Esophagus muscularis mucosa (tissue), 4 donors: ENCODE measurements at places on chromosomes 1 and 21.

GRCh38 chr1:2546515-2547209, 9.5 kb upstream of the TNFRSF14 start:
- DNase-seq = peak; percentile 96

- DNase-seq = no peak
Measured at GRCh38 chr1:247102381-247102780, 1.8 kb downstream of the ZNF669 start.

- DNase-seq = no peak
Measured at GRCh38 chr1:41379738-41380130, 18.5 kb downstream of the FOXO6 start.

- DNase-seq = no peak
Measured at GRCh38 chr1:200849430-200849829, 23.4 kb upstream of the GPR25 start.

DNA sequence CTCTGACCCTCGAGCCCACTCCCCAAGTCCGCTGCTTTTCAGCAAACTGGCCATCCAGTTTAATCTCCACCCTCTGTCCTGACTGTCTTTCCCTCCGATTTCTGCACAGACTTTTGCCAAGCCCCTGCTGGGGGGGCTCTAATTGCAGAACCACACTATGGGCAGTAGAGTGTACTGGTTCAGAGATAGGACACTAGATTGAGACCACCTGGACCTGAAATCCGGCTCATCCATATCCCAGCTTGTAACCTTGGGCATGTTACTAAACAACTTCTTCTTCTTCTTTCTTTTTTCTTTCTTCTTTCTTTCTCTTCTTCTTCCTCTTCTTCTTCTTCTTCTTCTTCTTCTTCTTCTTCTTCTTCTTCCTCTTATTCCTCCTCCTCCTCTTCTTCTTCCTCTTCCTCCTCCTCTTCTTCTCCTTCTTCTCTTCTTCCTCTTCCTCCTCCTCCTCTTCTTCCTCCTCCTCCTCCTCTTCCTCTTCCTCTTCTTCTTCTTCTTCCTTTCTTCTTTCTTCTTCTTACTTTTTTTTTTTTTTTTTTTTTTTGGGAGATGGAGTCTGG, 7.7 kb downstream of the LRRC71 start:
- no peak for DNase-seq

DNA sequence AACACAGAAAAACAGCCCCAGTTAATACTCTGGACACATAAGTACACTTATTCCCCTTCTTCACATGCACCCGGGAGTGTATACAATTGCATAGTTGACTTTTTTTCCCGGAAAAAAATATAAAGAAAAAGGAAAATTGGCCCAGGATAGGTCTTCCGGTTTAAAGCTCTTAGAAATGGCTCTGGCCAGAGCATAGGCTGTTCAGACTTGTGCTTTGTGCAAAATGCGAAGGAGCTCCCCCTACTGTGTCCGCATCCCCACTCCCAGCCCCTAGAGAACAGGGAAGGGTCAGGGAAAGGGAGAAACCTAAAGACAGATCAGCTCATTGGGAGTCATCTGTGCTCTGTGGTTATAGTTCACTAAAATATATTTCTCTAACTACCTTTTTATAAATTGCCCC, 5.5 kb upstream of the MTMR11 start:
- no peak for DNase-seq

DNA sequence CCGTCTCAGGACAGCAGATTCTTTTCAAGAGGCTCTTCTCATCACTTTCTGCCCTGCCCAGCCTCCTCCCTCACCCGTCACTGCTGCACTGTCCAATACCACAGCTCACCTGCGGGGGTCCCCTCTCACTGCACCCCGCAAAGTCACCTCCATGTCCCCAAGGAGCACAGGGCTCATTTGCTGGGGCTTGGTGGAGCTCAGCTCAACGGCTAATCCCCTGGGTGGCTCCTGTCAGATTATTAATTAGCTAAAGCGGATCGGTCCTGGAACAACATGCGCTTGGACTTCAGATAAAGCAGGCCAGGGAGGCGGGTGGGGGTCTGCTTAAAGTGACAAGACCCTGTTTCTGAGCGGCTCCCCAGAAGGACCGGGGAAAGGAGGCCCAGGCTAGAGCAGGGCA, 43.1 kb downstream of the CASZ1 start:
- DNase-seq = no peak

DNA sequence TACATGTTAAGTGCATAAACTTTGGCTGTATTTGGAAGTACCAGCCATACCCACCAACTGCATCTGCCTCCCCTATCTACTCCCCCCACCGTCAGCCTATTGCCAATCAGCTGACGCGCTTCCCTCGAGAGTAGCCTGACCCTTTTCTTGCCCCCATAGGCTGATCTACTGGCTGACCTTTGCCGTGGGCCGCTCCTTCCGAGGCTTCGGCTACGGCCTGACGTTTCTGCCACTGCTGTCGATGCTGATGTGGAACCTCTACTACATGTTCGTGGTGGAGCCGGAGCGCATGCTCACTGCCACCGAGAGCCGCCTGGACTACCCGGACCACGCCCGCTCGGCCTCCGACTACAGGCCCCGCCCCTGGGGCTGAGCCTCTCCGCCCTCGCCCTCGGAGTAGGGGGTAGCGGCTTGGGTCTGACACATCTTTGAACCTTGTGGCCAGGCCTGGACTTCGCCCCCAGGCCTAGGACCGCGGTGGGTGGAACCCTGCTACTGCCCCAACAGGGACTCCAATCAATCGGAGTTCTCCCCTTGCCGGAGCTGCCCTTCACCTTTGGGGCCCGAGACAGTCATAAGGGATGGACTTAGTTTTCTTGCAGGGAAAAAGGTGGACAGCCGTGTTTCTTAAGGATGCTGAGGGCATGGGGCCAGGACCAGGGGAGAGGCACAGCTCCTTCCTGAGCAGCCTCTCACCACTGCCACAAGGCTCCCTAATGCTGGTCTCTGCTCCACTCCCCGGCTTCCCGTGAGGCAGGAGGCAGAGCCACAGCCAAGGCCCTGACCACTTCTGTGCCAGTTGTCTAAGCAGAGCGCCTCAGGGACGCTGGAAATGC, 4.0 kb downstream of the GLMP start:
- DNase-seq = peak; percentile 96

- DNase-seq = no peak
Measured at GRCh38 chr1:168572633-168573032, 3.8 kb upstream of the XCL1 start.

GRCh38 chr1:41954533-41954944, 35.8 kb upstream of the HIVEP3 start:
- DNase-seq = no peak

GRCh38 chr1:190849346-190849745, 371.7 kb upstream of the BRINP3 start:
- no peak for DNase-seq

GRCh38 chr1:212587888-212588510, 20.6 kb upstream of the ATF3 start:
- peak; percentile 42 for DNase-seq

DNA sequence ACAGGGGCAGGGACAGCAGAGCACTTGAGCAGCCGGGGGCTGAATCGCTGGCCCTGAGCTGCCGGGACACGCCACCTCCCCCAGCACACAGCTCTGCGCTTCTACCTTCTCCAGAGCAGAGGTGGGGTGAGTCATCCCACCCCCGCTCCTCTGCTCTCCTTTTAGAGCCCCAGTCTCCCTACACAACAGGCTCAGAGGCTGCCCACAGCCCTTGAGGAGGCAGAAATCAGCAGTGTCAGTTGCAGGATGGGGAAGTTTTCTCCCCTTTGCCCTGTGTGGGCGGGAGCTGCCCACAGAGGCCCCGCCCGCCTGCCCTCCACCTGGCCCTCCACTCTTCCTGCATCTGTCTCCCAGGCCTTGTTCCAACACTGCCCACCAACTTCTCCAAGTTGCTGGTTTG, 94.6 kb downstream of the STUM start:
- no peak for DNase-seq

DNA sequence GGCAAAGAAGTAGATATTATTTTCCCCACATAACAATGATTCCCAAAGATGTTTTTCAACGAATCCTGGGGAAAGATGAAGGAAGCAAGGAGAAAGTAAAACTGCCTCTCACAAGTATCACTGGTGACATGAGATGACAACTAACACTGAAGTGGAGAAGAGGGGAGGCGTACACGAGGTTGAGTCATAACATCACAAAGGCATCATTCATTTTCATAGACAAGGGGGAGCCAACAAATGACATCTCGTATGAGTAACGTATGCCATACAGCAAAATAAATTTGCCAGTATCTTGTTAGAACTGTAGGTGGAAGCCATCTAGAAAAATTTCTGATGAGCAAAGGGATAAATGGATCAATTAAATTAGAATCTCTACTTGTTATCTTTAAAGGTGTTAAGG, 56.6 kb downstream of the ATP1B1 start:
- DNase-seq = no peak

- no peak for DNase-seq
Measured at GRCh38 chr1:94119796-94120569, 965 bp downstream of the ABCA4 start.

DNA sequence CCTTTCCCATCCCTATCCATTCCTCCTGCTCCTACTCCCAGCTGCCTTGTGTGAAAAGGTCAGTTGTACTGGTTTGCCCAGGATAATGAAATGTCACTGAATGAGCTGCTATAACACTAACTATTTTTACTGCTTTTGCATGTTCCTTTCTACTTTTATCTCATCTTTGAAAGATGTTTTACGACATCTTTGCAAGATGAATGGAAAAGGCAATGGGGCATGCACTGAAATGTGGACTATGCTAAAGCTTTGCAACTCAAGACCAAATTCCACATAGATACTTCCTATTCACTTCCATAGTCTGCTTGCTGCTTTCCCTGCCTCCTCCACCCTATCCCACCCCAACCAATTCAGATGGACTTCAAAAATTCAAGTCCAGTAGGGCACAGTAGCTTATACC, 111.3 kb downstream of the SETD4 start:
- DNase-seq = no peak

GRCh38 chr21:32203877-32204480, 74.9 kb downstream of the MIS18A start:
- DNase-seq = peak; percentile 14

- DNase-seq = no peak
Measured at GRCh38 chr1:246280551-246280950, 226.5 kb downstream of the SMYD3 start.

DNA sequence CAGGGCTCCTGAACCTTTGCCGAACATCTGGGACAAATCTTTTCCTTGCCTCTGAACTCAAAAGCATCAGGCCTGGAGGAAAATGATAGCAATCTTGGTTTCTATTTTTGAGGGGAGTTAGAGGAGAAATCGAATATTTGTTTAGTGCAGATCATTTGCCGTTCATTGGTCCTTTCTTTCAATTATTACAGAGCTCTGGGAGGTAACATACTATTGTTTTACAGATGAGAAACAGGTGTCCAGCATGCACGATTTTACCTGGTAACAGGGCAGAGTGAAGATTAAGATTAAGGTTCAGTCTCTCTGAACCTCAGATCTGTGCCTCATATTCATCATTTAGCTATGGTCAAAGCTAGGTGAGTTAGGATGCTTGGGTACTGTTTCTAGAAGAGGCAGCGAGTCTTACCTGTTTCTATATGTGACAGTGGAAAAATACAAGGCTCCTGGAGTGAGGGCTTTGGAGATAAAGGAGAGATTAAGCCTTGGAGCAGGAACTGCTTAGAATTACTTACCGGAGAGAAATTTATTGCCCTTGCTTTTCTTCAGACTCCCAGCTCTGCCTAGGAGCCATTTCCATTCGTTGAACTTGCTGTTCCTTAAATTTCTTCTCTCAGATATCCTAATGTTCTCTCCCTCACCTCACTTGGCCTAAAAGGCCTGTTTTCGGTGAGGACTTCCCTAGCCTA, 1.4 kb downstream of the PRCC start:
- DNase-seq = no peak

- DNase-seq = no peak
Measured at GRCh38 chr21:45421071-45421845, 16.3 kb downstream of the COL18A1 start.

GRCh38 chr1:100134872-100135271, 1.9 kb downstream of the TRMT13 start:
- no peak for DNase-seq

- no peak for DNase-seq
Measured at GRCh38 chr1:86416343-86416742, 7.6 kb upstream of the CLCA2 start.

- DNase-seq = no peak
Measured at GRCh38 chr21:16264319-16264718, 534.5 kb downstream of the USP25 start.

GRCh38 chr1:246761396-246761795, 37.2 kb downstream of the SCCPDH start:
- no peak for DNase-seq

- DNase-seq = no peak
Measured at GRCh38 chr1:88001460-88001859, 672.8 kb downstream of the LMO4 start.

DNA sequence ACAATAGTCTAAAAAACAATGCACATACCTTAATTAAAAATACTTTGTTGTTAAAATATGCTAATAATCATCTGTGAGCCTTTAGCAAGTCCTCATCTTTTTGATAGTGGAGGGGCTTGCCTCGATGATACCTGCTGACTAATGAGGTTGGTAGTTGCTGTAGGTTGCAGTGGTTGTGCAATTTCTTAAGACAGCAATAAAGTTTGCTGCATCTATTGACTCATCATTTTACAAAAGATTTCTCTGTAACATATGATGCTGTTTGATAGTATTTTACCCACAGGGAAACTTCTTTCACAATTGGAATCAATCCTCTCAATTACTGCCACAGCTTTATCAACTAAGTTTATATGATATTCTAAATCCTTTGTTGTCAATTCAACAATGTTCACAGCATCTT, 7.6 kb downstream of the C1orf87 start:
- DNase-seq = no peak

DNA sequence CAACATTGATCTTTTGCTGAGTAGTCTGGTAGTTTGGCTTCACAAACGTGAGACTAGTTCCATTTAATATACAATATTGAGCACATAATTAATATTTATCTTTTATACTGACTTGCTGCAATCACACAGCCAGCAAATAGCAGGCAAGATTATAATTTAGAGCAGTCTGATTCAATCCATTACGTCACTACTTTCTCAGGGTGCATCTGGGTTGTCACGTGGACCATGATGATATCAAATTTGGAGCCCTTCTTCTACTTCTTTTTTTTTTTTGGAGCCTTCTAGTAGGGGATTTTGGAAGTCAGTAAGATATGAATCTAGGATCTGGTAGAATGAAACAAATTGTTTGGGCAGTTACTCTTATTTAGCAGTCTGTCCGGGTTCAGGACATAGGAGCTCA, 100.6 kb upstream of the SLC5A9 start:
- no peak for DNase-seq

GRCh38 chr1:8716238-8716637, 101.2 kb downstream of the RERE start:
- no peak for DNase-seq

- DNase-seq = no peak
Measured at GRCh38 chr21:41359286-41359685, 2.5 kb upstream of the MX2 start.

GRCh38 chr1:3071565-3072390, 2.8 kb downstream of the PRDM16 start:
- DNase-seq = no peak

GRCh38 chr1:151509350-151510019, 1.7 kb upstream of the CGN start:
- DNase-seq = no peak
